Type B pancreatic cell (in vitro differentiated cells): ENCODE measurements at places on chromosomes 5 and 9. TPM values are rescaled to one million over a fixed set of nuclear protein-coding genes. Genes with fewer than 3 reads are reported as not detected.

The CYLC2 gene
- total RNA-seq: not detected in 2 replicates

The C5orf58 gene
- total RNA-seq: not detected in 2 replicates

DNA sequence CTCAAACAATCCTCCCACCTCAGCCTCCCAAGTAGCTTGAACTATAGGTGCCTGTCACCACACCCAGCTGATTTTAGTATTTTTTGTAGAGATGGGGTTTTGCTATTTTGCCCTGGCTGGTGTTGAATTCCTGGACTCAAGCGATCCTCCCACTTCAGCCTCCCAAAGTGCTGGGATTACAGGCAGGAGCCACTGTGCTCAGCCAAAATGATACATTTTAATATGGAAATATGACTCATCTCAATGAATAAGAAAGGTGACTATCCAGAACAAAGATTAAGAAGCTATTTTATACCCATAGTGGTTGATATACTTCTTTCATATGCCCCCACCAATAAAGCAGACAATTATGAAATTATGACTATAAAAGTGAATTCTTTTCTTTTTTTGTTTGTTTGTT, 166.2 kb downstream of the NFIB start:
- H3K4me1 ChIP-seq: peaks cover 6% of the 10 kb centered on the region
- no peak overlapping the region for H3K27ac ChIP-seq
- no peaks in the 10 kb centered on the region for H3K27me3 ChIP-seq
- H3K4me3 ChIP-seq: no peak overlapping the region

DNA sequence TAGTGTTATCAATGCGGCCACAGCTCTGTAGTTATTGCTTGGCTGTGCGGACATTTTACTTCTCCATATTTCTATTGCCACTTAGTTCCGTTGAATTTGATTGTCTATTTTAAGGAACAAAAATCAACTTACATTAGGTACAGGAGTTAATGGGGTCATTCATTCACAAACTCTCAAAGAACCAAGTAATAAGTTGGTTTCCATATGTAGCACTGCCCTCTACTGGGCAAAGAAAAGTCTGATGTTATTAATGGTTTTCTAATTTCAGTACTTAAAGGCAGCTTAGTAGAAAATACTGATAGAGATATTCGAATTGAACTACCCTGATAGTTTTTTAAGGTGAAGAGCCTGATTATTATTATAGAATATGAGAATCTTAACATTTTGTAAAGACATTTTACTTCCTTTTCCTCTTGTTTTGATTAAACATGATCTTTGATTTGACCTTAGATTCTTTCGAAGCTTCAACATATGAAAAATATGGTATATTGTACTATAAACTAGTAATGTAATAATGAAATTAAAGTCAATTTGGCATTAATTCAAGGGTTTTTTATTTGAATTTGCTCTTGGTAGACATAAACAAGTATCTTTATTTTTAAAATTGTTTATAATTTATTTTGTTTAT, 119.5 kb upstream of the CTNND2 start:
- H3K27me3 ChIP-seq: no peaks in the 10 kb centered on the region
- H3K4me1 ChIP-seq: peaks cover 3% of the 10 kb centered on the region
- H3K36me3 ChIP-seq: no peaks in the 10 kb centered on the region
- H3K27ac ChIP-seq: no peak overlapping the region

GRCh38 chr9:38062498-38063362, 6.3 kb downstream of the SHB start:
- H3K4me3 ChIP-seq: peak overlapping the region; percentile 4
- H3K36me3 ChIP-seq: peaks cover 5% of the 10 kb centered on the region
- peaks cover 69% of the 10 kb centered on the region for H3K4me1 ChIP-seq

DNA sequence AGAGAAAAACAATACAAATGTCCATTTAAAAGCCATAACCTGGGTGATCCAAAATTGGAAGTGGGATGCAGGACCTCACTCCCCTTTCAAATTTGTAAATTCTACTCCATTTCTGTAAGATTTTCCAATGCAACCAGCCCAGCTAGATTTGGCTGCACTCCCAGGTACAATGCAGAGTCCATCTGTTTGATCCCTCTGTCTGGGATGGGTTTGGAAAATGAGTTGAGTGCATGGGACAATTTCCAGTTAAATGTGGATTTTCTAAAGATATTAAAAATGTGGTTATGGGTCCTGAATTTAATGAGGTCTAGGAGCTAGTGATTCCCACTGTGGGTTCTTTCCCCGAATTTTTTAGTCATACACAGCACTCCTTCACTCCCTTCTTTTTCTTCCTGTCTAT, 104.0 kb upstream of the ATP10B start:
- H3K4me1 ChIP-seq: no peaks in the 10 kb centered on the region
- no peak overlapping the region for H3K4me3 ChIP-seq
- no peak for DNase-seq
- no peaks in the 10 kb centered on the region for H3K36me3 ChIP-seq

GRCh38 chr9:77916410-77916819, 115.2 kb downstream of the GNAQ start:
- peaks cover 35% of the 10 kb centered on the region for H3K36me3 ChIP-seq
- H3K4me3 ChIP-seq: no peak overlapping the region
- no peaks in the 10 kb centered on the region for H3K27me3 ChIP-seq
- no peak for DNase-seq
- no peak overlapping the region for H3K27ac ChIP-seq

GRCh38 chr5:56094579-56095361, 100.0 kb upstream of the IL6ST start:
- H3K4me1 ChIP-seq: peaks cover 13% of the 10 kb centered on the region
- DNase-seq: no peak
- peaks cover 3% of the 10 kb centered on the region for H3K36me3 ChIP-seq
- H3K4me3 ChIP-seq: no peak overlapping the region
- no peak overlapping the region for H3K27ac ChIP-seq

GRCh38 chr5:148145916-148146315, 22.4 kb upstream of the SPINK14 start:
- H3K36me3 ChIP-seq: no peaks in the 10 kb centered on the region
- DNase-seq: no peak
- peak overlapping the region; percentile 26 for H3K4me3 ChIP-seq
- H3K4me1 ChIP-seq: peaks cover 22% of the 10 kb centered on the region
- H3K27me3 ChIP-seq: no peaks in the 10 kb centered on the region

DNA sequence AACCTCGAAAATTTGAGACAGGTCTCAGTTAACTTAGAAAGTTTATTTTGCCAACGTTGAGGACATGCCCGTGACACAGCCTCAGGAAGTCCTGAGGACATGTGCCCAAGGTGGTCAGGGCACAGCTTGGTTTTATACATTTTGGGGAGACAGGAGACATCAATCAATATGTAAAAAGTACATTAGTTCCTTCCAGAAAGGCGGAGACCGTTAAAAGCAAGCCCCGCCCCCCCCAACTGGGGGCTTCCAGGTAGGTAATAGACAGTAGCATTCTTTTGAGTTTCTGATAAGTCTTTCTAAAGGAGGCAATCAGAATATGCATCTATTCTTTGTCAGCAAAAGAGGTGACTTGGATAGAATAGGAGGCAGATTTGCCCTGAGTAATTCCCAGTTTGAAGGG, 599 bp upstream of the MOCS2 start:
- H3K4me1 ChIP-seq: peaks cover 4% of the 10 kb centered on the region
- H3K36me3 ChIP-seq: peaks cover 9% of the 10 kb centered on the region
- no peak for DNase-seq
- H3K27me3 ChIP-seq: no peaks in the 10 kb centered on the region
- H3K27ac ChIP-seq: peak overlapping the region; percentile 76
- H3K4me3 ChIP-seq: peak overlapping the region; percentile 96

DNA sequence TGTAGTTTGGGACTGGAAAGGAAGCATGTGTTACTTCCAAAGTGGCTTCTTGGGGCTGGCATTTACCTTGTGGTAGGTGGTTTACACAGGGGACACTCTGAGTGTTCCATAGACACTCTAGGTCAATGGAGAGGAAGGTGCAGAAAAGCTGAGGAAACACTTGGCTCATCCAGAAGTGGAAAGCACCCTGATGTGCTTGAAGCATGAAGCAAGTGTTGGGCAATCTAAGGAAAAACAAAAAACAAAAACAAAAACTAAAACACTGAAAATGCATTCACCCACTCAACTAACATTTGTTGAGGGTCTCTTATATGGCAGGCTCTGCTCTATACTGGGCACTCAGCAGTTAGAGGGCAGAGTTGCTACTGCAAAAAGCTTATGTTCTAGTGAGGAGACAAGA, 2.9 kb upstream of the ERAP2 start:
- H3K4me3 ChIP-seq: no peak overlapping the region
- peaks cover 2% of the 10 kb centered on the region for H3K27me3 ChIP-seq
- H3K27ac ChIP-seq: no peak overlapping the region

GRCh38 chr5:60677850-60678664, 21.9 kb downstream of the DEPDC1B start:
- H3K36me3 ChIP-seq: peaks cover 13% of the 10 kb centered on the region
- no peak overlapping the region for H3K4me3 ChIP-seq
- peaks cover 12% of the 10 kb centered on the region for H3K4me1 ChIP-seq

- DNase-seq: no peak
- H3K4me1 ChIP-seq: peaks cover 6% of the 10 kb centered on the region
- no peak overlapping the region for H3K27ac ChIP-seq
- no peaks in the 10 kb centered on the region for H3K36me3 ChIP-seq
- peaks cover 12% of the 10 kb centered on the region for H3K27me3 ChIP-seq
- no peak overlapping the region for H3K4me3 ChIP-seq
Observed at GRCh38 chr9:98391406-98391805, 136.0 kb upstream of the TBC1D2 start.

DNA sequence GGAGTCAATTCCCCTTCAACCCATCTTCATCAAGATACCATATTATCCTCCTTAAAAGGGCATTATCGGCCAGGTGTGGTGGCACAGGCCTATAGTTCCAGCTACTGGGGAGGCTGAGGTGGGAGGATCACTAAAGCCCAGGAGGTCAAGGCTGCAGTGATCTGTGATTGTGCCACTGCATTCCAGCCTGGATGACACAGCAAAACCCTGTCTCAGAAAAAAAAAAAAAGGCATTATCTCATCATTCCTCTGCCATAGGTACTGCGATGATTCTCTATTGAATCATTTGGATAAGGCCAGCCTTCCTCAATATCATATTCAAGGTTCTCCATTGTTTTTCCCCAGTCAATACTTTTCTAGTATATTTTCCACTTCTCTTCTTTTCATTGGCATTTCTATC, 39.2 kb upstream of the RAB3C start:
- DNase-seq: no peak
- no peak overlapping the region for H3K4me3 ChIP-seq
- no peaks in the 10 kb centered on the region for H3K4me1 ChIP-seq
- H3K27me3 ChIP-seq: no peaks in the 10 kb centered on the region

GRCh38 chr9:93127395-93127911, 6.6 kb downstream of the NINJ1 start:
- peaks cover 11% of the 10 kb centered on the region for H3K4me1 ChIP-seq
- H3K4me3 ChIP-seq: no peak overlapping the region
- DNase-seq: no peak
- no peaks in the 10 kb centered on the region for H3K36me3 ChIP-seq
- H3K27me3 ChIP-seq: no peaks in the 10 kb centered on the region
- peak overlapping the region; percentile 41 for H3K27ac ChIP-seq

DNA sequence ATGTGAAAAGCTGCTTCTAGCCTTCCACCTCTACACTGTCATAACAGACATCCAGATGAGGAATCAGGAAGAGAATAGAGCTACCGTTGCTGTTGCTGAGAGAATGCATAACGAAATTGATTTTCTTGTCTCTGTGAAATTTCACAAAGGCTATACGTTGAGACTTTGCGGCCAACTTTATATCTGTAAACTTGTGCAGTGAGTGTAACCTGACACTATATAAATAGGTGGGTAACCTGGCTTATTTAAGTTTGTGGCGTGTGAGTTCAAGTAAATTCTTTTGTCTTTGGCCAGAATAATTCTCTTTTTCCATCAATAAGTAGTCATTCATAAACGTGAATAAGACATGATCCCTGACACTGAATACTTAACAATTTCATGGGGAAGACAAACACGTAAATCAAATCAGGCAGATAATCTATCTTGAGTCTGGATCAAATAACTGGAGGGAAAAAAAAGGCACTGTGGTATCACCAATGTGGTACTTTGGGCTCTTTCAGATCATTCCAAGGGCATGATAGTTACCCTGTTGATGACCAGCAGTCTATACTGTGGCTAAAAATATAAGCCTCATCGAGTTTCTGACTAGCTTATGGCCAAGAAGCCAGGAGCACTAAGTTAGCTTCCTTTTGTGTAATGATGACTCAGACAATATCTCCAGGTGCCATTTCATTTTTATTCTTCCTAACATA, 98.2 kb upstream of the RASA1 start:
- no peaks in the 10 kb centered on the region for H3K36me3 ChIP-seq
- no peak overlapping the region for H3K27ac ChIP-seq
- no peak for DNase-seq
- H3K4me1 ChIP-seq: peaks cover 9% of the 10 kb centered on the region

GRCh38 chr5:137466889-137467288, 32.2 kb downstream of the SPOCK1 start:
- H3K27ac ChIP-seq: no peak overlapping the region
- no peaks in the 10 kb centered on the region for H3K4me1 ChIP-seq
- H3K4me3 ChIP-seq: no peak overlapping the region
- DNase-seq: no peak
- H3K36me3 ChIP-seq: no peaks in the 10 kb centered on the region
- peaks cover 26% of the 10 kb centered on the region for H3K27me3 ChIP-seq

- H3K4me3 ChIP-seq: peak overlapping the region; percentile 73
- no peaks in the 10 kb centered on the region for H3K36me3 ChIP-seq
- H3K27ac ChIP-seq: peak overlapping the region; percentile 78
- peaks cover 49% of the 10 kb centered on the region for H3K4me1 ChIP-seq
- H3K27me3 ChIP-seq: no peaks in the 10 kb centered on the region
Observed at GRCh38 chr5:1103093-1103492, 8.8 kb downstream of the SLC12A7 start.
